ENCODE measurements at places on chromosomes 16 and 17.

GRCh38 chr17:19003543-19004420, 782 bp downstream of the FAM83G start:
- DNase-seq: peak; percentile 41

DNA sequence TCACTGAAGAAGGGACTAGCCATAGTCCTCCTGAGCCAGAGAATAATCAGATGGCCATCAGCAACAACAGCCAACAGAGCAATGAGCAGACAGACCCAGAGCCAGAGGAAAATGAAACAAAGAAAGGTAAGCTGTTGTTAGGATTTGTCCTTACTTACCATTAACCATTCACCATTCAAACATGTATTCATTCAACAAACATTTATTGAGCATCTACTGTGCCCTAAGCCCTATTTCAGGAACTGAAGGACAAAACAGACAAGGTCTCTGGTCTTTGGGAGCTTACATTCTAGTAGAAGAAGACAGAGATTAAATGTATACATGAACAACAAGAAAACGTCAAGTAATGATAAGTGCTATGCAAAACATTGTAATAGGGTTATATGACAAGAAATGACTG, 19.3 kb downstream of the OGFOD1 start:
- no peak for DNase-seq

DNA sequence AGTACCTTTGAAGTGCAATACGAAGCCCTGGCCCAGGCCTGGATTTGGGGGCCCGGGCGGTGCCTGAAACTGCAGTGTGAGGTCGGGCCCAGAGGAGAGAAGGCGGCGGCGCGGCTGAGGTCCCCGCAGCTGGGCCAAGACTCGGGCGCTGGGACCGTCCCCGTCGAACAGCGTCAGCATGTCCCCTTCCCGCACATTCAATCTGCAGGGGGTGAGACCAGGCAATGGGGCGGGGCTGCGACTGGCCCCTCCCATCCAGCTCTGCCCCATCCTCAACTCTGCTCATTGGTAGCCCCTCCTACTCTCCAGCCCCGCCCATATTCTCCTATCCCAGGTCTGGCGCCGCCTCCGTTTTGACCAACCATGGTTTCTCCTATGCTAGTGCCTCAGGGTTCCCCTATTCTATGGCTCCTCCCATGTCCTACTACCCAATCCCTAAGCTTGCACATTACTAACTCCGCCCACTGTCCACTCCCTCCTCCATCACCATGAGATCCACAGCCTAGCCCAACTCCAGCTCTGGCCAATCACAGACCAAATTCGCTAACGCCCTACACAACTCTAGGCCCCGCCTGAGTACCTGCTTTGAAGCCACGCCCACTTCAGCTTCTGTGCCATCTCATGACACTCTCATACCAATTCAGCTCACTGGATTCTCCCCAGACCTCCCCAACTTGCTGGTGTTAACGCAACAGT, 14.4 kb upstream of the CDIPT start:
- peak; percentile 32 for DNase-seq

DNA sequence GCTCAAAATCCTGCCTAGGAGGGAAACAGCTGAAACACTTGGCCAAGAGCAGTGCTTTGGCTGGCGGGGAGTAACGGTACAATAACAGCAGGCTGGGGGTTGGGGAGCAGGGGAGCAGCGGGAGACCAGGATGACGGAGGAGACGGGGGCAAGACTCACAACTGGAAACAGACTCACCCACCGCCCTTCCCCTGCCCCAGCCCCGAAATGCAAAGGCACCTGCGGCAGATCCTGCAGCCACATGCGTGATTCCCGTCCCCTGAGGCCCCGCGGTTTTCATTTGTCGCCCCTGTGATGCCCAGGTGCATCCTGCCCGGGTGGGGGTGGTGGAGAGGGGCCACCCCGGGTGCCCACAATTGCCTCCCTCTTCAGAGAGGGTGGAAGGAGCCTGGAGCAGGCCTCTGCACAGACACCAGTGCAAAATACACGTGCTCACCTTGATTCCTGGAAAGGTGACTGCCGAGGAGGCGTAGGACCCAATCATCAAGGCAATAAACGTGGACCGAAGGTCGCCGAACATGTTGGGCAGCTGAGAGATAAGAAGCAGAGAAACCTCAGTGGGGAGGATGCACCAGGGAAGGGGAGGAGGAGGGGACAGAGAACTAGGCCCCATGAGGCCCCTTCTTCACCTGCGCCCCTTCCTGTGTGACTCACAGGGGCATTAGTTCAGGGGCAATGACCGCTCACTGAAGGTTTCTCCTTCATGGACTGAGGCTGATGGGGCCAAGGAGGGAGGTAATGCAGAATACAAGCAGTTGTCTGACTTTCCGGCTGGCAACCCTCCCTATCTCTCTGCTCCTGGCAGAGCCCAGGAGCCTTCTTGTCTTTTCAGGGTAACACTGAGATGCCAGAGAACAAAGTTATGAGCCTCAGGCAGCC, 30.4 kb upstream of the PITPNA start:
- no peak for DNase-seq

GRCh38 chr17:71052971-71053370, 883.6 kb downstream of the KCNJ2 start:
- no peak for DNase-seq

DNA sequence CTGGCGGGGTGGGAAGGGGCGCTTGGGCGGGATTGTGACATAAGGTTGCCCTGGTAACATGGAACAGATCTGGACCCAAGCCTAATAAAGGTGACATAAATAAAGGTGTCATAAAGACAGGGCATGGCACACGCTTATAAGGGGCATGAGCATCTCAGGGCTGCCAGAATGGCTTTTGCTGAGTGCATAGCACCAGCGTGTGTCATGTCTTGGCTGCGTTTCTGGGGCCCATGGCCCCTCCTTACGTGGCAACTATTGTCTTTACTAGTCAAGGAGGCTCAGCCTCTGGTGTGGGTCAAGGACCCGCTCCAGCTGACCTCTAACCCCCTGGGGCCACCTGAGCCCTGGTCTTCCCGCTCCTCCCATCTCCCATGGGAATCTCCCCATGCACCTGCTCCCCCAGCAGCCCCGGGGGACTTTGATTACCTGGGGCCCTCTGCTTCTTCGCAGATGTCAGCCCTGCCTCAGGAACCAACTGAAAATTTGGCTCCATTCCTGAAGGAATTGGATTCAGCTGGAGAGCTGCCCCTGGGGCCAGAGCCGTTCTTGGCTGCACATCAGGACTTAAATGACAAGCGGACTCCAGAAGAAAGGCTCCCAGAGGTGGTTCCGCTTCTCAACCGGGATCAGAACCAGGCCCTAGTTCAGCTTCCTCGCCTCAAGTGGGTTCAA, 13.9 kb downstream of the LRRC37B start:
- DNase-seq: no peak

DNA sequence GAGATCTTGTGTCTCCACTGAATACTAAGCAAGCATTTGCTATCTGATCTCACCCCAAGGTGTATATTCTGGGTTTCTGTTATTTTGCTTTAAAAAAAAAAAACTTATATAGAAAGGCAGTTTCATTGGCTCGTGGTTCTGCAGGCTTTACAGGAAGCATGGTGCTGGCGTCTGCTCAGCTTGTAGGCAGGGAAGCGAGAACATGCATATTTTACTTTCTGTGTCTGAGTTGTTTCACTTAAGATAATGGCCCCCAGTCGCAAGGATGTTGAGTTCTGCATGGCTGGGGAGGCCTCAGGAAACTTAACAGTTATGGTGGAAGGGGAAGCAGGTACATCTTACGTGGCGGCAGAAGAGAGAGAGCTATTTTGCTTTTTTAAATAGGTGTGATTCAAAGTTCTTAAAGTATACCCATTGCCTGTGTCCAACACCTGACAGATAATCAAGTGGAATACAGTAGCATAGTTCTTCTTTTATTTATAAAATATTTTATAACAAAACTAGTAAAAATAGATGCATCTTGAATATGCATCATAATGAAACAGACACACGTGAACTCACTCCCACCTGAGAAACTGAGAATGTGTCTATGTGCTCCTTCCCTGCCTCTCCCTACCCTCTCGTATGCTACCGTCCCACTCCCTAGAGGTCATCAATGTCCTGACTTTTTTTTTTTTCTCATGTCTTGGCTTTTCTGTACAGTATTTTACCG, 15.4 kb upstream of the ARHGAP17 start:
- no peak for DNase-seq

- peak; percentile 85 for DNase-seq
These were observed 2.2 kb downstream of the SLC12A3 start for GRCh38 chr16:56866955-56867830.

DNA sequence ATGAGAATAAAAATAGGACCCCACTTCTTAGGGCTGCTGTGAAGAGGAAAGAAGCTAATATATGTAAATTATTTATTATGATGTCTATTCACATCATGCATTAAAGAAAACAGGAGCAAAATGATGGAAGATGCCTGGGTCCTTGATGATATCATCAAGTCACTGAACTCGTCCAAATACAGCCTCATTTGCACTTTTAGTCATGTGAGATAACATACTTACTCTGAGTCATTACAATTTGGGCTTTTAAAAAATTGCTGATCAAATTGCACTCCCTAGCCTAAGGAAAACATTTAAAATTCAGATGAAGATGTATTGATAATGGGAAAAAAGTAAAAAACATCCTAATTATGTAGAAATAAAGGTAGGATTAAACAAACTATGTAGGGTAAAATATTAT, 302.7 kb upstream of the CCL2 start:
- DNase-seq: no peak

All from cardiac fibroblast (primary cell).